ENCODE measurements at places on chromosomes 1 and 21. TPM values are rescaled to one million over a fixed set of nuclear protein-coding genes. Genes with fewer than 3 reads are reported as not detected.

ROR1 gene
- 3.6 TPM for total RNA-seq

SLC35F3 gene
- 4.0 TPM for total RNA-seq

EDARADD gene
- total RNA-seq = 1.2 TPM

GBP1 gene
- 4.9 TPM for total RNA-seq

CFAP141 gene
- total RNA-seq = not detected

RIIAD1 gene
- not detected for total RNA-seq

KLF17 gene
- 0.34 TPM for total RNA-seq

PRR9 gene
- not detected for total RNA-seq

HSD3B1 gene
- not detected for total RNA-seq

CHIA gene
- total RNA-seq = not detected

SETDB1 gene
- total RNA-seq = 53.2 TPM

LCE1D gene
- not detected for total RNA-seq

EPHA8 gene
- 0.13 TPM for total RNA-seq

LAMTOR2 gene
- total RNA-seq = 104 TPM

IPO9 gene
- total RNA-seq = 50.6 TPM

PPFIA4 gene
- total RNA-seq = 3.5 TPM

ADAMTS4 gene
- 0.15 TPM for total RNA-seq

PCP4L1 gene
- not detected for total RNA-seq

SH2D1B gene
- 3.0 TPM for total RNA-seq

SYTL1 gene
- total RNA-seq = 3.1 TPM

EGLN1 gene
- 24.0 TPM for total RNA-seq

KRTAP19-3 gene
- total RNA-seq = not detected

STYXL2 gene
- total RNA-seq = 0.08 TPM

BACE2 gene
- 64.2 TPM for total RNA-seq

FMN2 gene
- 2.6 TPM for total RNA-seq

S100A5 gene
- 2.3 TPM for total RNA-seq

BSND gene
- not detected for total RNA-seq

CACNA1S gene
- total RNA-seq = 0.08 TPM

YRDC gene
- 82.0 TPM for total RNA-seq

PCBP3 gene
- 1.1 TPM for total RNA-seq

Data from A375 (cell line).